ENCODE measurements at places on chromosomes 16 and 17. TPM values are rescaled to one million over a fixed set of nuclear protein-coding genes. Genes with fewer than 3 reads are reported as not detected.

- no peaks in the 10 kb centered on the region for H3K36me3 ChIP-seq
- no peak overlapping the region for H3K4me3 ChIP-seq
- peaks cover 12% of the 10 kb centered on the region for H3K27me3 ChIP-seq
- DNase-seq: no peak
- no peak overlapping the region for H3K27ac ChIP-seq
Observed at GRCh38 chr16:88681084-88681680, 5.1 kb downstream of the SNAI3 start.

- no peaks in the 10 kb centered on the region for H3K36me3 ChIP-seq
- H3K4me1 ChIP-seq: no peaks in the 10 kb centered on the region
- H3K4me3 ChIP-seq: no peak overlapping the region
- no peak for DNase-seq
- no peak overlapping the region for H3K27ac ChIP-seq
Observed at GRCh38 chr17:73584049-73584448, 60.2 kb downstream of the SDK2 start.

- H3K4me1 ChIP-seq: peaks cover 13% of the 10 kb centered on the region
- DNase-seq: peak; percentile 96
- no peaks in the 10 kb centered on the region for H3K36me3 ChIP-seq
Observed at GRCh38 chr16:64910356-64910755, 211.5 kb downstream of the CDH11 start.

- H3K27ac ChIP-seq: no peak within 1 kb of the TSS
- peak within 1 kb of the TSS; percentile 39 for H3K4me3 ChIP-seq
- DNase-seq: no peak
- peaks cover 52% of the 10 kb centered on the region for H3K27me3 ChIP-seq
- H3K36me3 ChIP-seq: no peaks in the 10 kb centered on the region
- H3K4me1 ChIP-seq: peaks cover 17% of the 10 kb centered on the region
Observed at GRCh38 chr16:2963723-2964474, at the start of gene KREMEN2. TSS of gene KREMEN2 (plus strand) at chr16:2964275. CDS start at chr16:2964521, 246 bp downstream.

DNA sequence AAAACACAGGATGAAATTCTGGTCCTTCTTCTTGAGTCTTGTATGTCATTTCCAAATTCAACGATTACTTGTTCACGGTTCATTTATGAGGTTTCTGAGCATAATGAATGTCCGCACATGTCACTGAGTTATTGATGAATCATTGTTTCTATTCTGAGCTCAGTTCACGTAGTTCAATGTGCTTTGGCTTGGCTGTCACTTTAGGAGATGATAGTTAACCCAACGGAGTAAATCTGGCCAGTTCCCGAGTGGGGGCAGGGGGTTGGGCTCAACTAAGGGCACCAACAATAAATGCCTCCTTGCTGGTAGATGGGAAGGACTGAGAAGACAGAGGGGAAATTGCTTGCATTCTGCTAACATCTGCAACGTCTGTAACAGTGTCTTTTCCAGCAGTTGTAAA is 239.4 kb upstream of the HSBP1 start:
- H3K27ac ChIP-seq: no peak overlapping the region
- DNase-seq: peak; percentile 16
- H3K4me1 ChIP-seq: peaks cover 5% of the 10 kb centered on the region

GRCh38 chr17:55524440-55525220 is 13.4 kb upstream of the SMIM36 start:
- H3K27me3 ChIP-seq: peaks cover 5% of the 10 kb centered on the region
- no peak overlapping the region for H3K4me3 ChIP-seq
- no peaks in the 10 kb centered on the region for H3K4me1 ChIP-seq
- H3K27ac ChIP-seq: no peak overlapping the region
- no peaks in the 10 kb centered on the region for H3K36me3 ChIP-seq
- no peak for DNase-seq

DNA sequence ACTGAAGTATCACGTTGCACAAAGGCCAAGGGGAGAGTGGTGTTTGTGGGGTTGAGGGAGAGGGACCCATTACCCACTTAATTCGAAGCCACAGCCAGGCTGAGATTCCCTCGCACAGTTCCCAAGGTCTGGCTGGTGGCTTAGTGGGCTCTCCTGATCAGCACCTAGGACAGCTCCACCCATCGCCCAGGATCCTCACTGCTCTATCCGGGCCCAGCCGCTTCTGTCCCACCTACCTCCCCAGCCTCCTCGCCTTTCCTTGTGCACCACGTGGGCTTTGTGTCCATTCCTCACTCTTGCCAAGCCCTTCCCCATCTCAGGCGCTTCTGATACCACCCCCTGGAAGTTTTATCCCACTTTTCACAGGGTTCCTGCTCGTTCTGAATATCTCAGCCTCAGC is 163.5 kb downstream of the CCT6B start:
- H3K4me3 ChIP-seq: no peak overlapping the region
- no peak for DNase-seq
- no peaks in the 10 kb centered on the region for H3K4me1 ChIP-seq
- H3K27me3 ChIP-seq: no peaks in the 10 kb centered on the region
- no peak overlapping the region for H3K27ac ChIP-seq

GRCh38 chr16:11276896-11277593 is 765 bp upstream of the PRM2 start:
- H3K27me3 ChIP-seq: peaks cover 2% of the 10 kb centered on the region
- DNase-seq: no peak
- no peaks in the 10 kb centered on the region for H3K4me1 ChIP-seq
- H3K27ac ChIP-seq: no peak overlapping the region
- H3K36me3 ChIP-seq: no peaks in the 10 kb centered on the region

GRCh38 chr16:67277999-67278772 is 1.1 kb upstream of the PLEKHG4 start:
- peak overlapping the region; percentile 96 for H3K27ac ChIP-seq
- peak overlapping the region; percentile 61 for H3K4me3 ChIP-seq
- no peaks in the 10 kb centered on the region for H3K27me3 ChIP-seq
- H3K4me1 ChIP-seq: peaks cover 24% of the 10 kb centered on the region
- DNase-seq: peak; percentile 88

DNA sequence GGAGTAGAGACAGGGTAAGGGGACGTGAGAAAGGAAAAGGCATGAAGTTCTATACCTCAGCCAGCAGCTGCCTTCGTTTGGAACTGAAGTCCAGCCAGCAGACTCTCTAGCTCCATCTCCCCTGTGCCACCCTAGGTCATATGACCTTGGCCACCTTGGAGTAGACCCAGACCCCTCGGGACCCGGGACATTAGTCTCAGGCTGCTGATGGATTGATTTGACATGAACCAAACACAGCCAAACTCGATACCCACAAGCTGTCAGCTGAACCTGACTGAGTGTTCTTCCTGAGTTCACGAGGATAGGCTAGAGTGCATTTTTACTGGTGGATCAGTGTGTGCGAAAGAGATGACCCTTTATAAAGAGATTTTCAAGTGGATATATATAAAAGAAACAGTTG is 68.5 kb downstream of the YPEL2 start:
- H3K4me1 ChIP-seq: no peaks in the 10 kb centered on the region
- H3K27ac ChIP-seq: no peak overlapping the region
- H3K4me3 ChIP-seq: no peak overlapping the region
- no peaks in the 10 kb centered on the region for H3K27me3 ChIP-seq

- no peak overlapping the region for H3K27ac ChIP-seq
- no peaks in the 10 kb centered on the region for H3K27me3 ChIP-seq
- no peak overlapping the region for H3K4me3 ChIP-seq
- DNase-seq: no peak
- H3K4me1 ChIP-seq: peaks cover 20% of the 10 kb centered on the region
Observed at GRCh38 chr17:602436-602835, 112.2 kb downstream of the VPS53 start.

GRCh38 chr16:1914084-1914608 is 4.1 kb downstream of the HS3ST6 start:
- H3K4me1 ChIP-seq: no peaks in the 10 kb centered on the region
- H3K36me3 ChIP-seq: no peaks in the 10 kb centered on the region
- peaks cover 33% of the 10 kb centered on the region for H3K27me3 ChIP-seq
- H3K27ac ChIP-seq: no peak overlapping the region
- no peak overlapping the region for H3K4me3 ChIP-seq

GRCh38 chr17:32259586-32259985 is 6.0 kb upstream of the RHBDL3 start:
- peak; percentile 70 for DNase-seq
- H3K36me3 ChIP-seq: no peaks in the 10 kb centered on the region
- no peak overlapping the region for H3K27ac ChIP-seq
- no peak overlapping the region for H3K4me3 ChIP-seq
- H3K4me1 ChIP-seq: peaks cover 10% of the 10 kb centered on the region
- H3K27me3 ChIP-seq: peaks cover 22% of the 10 kb centered on the region

DNA sequence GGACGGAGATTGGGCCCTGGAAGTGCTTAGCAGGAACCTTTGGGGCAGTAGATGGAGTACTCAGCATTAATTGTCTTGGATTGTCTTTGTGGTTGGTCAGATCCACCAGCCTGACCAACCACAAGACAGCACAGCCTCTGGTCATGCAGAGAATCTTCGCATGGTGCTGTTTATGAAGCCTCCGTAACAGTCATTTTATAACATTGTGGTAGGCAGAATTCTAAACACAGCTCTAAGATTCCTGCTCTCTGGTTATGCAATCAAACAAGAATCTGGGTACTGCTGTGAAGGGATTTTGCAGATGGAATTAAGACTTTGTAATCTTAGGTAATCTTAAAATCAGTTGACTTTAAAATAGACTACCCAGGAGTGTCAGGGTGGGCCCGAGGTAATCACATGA is 312.2 kb upstream of the GOT2 start:
- H3K36me3 ChIP-seq: no peaks in the 10 kb centered on the region
- no peak overlapping the region for H3K27ac ChIP-seq
- no peaks in the 10 kb centered on the region for H3K27me3 ChIP-seq

- no peaks in the 10 kb centered on the region for H3K27me3 ChIP-seq
- H3K36me3 ChIP-seq: no peaks in the 10 kb centered on the region
- H3K27ac ChIP-seq: no peak overlapping the region
- peak overlapping the region; percentile 43 for H3K4me3 ChIP-seq
- no peak for DNase-seq
- peaks cover 21% of the 10 kb centered on the region for H3K4me1 ChIP-seq
Observed at GRCh38 chr16:30095166-30096078, 591 bp downstream of the YPEL3 start.

DNA sequence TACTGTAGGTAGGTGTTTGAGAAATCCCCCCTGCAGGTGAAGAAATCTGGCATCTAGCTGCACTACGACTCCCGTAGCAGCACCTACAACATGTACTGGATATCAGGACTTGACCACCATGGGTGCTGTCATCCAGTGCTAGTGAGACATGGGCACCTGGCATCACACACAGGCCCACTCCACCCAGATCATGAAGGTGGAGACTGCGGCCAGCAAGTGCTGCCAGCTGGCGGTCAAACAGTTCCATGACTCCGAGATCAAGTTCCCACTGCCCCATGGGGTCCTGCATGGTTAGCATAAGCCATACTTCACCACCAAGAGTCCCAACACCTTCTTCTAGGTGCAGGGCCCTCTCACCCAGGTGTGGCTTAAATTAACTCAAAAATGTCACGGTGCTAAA is 213.0 kb upstream of the C17orf78 start:
- no peak overlapping the region for H3K27ac ChIP-seq
- no peak for DNase-seq
- no peak overlapping the region for H3K4me3 ChIP-seq

DNA sequence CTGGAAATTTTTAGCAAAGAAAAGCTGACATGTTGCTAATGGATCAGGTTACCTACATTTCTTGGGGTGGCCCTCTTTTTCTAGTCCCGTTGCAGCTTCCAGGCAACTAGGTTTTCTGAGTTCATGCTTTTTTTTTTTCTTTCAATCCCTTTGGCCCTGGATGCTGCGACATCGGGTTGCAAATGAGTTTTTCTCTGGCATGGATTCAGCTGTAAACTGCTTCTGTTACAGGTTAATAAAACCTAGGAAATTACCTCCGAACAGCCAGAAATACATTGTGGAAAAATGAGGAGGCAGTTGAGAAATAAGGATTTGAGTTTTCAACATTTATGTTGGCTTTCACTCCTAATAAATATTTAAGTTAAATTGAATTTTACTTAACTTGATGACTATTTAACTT is 149.8 kb upstream of the MAF start:
- H3K27ac ChIP-seq: no peak overlapping the region
- H3K4me1 ChIP-seq: no peaks in the 10 kb centered on the region
- no peaks in the 10 kb centered on the region for H3K36me3 ChIP-seq

- H3K27ac ChIP-seq: no peak overlapping the region
- H3K27me3 ChIP-seq: no peaks in the 10 kb centered on the region
- no peaks in the 10 kb centered on the region for H3K36me3 ChIP-seq
- no peak overlapping the region for H3K4me3 ChIP-seq
- no peaks in the 10 kb centered on the region for H3K4me1 ChIP-seq
Observed at GRCh38 chr16:12573300-12573699, 230.4 kb downstream of the CPPED1 start.

- peaks cover 32% of the 10 kb centered on the region for H3K4me1 ChIP-seq
- no peaks in the 10 kb centered on the region for H3K27me3 ChIP-seq
- peak; percentile 39 for DNase-seq
- H3K36me3 ChIP-seq: peaks cover 13% of the 10 kb centered on the region
- H3K27ac ChIP-seq: peak overlapping the region; percentile 80
Observed at GRCh38 chr17:7220593-7221277, 997 bp downstream of the ACADVL start.

GRCh38 chr16:56600398-56600999 is 7.9 kb upstream of the MT2A start:
- no peaks in the 10 kb centered on the region for H3K27me3 ChIP-seq
- no peaks in the 10 kb centered on the region for H3K4me1 ChIP-seq
- no peak for DNase-seq
- H3K27ac ChIP-seq: no peak overlapping the region

DNA sequence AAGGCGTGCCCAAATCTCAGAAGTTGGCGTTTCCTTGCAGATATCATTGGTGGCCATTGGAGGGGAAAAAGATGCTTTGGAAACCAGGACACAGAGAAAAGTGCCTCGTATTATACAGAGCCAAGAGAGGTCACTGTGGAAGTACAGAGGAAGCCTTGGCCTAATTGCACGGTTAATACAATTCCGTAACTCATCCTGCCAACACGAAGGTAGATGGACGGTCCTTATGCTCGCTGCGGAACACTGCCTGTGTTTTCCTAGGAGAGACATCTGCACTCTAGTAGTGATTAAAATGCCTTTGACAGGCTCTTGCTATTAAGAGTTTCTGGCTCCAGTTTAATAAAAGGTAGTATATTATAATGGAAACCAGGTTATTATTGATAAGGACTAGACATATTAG is 536.4 kb downstream of the WWOX start:
- H3K4me1 ChIP-seq: no peaks in the 10 kb centered on the region
- no peaks in the 10 kb centered on the region for H3K36me3 ChIP-seq
- H3K4me3 ChIP-seq: no peak overlapping the region
- H3K27me3 ChIP-seq: no peaks in the 10 kb centered on the region

- peaks cover 15% of the 10 kb centered on the region for H3K27me3 ChIP-seq
- H3K36me3 ChIP-seq: no peaks in the 10 kb centered on the region
- no peak overlapping the region for H3K27ac ChIP-seq
- H3K4me1 ChIP-seq: peaks cover 14% of the 10 kb centered on the region
Observed at GRCh38 chr17:6231465-6231864, 161.3 kb downstream of the WSCD1 start.

PRR15L gene
- not detected for total RNA-seq

NTHL1 gene
- total RNA-seq: 13.7 TPM

DNAI2 gene
- not detected for total RNA-seq

ARHGAP27 gene
- total RNA-seq: 10.0 TPM

APOBR gene
- total RNA-seq: not detected

KLHL10 gene
- total RNA-seq: not detected

LPCAT2 gene
- 67.1 TPM for total RNA-seq

ACE gene
- 1.0 TPM for total RNA-seq

EVPLL gene
- not detected for total RNA-seq

SEZ6L2 gene
- 69.6 TPM for total RNA-seq

NLRC5 gene
- 33.1 TPM for total RNA-seq

RHBDF1 gene
- total RNA-seq: 55.5 TPM

ZNF205 gene
- 13.2 TPM for total RNA-seq

KIF2B gene
- not detected for total RNA-seq

EVI2A gene
- total RNA-seq: 1.1 TPM

All from astrocyte (in vitro differentiated cells and primary cell).